Aorta (tissue), 5 donors: ENCODE measurements at places on chromosomes 12 and 14.
A peak's percentile ranks its signal among the peaks of the same experiment; 100 is the strongest.

- DNase-seq = no peak
These were observed 61.8 kb downstream of the TESC start for GRCh38 chr12:117037289-117038022.

DNA sequence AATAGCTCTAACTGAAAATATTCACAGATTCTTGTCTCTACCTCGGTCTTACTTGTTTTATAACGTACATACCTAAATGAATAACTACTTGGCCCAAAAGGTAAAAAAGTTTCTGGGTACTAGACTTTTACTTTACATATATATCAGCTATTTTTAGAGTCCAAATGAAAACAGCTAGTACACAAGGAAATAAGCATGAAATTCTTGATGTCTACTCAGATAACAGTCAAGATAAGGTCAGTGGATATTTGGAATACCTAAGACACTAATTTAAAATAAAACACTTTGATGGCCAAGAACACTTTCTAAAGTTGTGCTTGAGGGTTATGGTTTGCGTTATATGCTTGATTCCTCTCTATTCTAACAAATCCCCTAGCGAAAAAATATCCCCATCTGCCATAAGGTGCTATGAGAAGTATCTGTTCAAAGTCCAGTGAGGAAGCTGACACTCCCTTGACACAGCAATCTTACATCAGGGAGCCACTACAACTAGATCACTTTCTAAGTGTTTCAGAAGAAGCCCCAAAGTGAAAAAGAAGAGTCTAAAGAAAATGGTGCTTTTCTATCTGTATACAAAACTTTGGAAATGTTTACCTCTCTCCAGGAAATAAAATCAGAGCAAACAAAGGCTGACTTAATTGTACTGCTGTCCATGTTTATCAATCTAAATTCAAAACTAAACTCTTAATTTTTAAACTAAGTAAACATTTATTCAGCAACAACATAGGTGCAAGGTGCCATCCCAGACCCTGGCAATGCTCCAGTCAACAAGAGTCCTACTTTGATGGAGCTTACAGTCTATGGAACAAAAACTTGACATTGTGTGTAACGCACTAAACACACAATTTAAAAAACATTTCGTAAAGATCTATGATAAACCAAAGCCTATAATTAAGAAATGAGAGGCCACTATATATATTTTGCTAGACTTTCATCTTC is 11.7 kb downstream of the PTPN21 start:
- no peak for DNase-seq

DNA sequence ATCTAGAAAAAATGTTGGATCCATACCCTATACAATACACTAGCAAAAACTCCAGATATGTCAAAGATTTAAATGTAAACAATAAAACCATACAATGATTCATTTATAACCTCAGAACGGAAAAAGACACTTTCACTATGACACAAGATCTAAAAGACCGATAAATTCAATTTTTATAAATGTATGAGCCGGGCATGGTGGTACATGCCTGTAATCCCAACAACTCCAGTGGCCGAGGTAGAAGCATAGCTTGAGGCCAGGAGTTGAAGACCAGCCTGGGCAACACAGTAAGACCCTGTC is 2.5 kb upstream of the SOS2 start:
- DNase-seq = no peak

DNA sequence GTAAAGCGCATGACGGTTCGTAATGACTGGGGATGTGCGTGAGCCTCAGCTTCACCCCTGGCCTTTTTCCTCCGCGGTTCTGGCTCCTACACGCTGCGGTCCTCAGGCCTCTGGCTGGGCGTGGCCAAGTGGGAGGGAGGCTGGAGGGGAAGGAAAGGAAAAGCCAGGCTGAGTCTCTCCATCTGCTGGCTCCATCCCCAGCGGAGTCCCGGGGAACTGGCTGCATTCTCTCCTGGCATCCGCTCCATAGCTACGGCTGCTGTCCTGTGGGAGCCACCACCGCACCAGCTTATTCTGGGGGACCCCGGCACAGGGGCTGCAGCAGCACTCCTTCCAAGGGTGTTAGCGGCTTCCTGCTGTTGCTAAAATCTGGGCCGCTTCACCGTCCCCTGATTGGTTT is 68.2 kb upstream of the SLC24A4 start:
- peak; percentile 76 for DNase-seq

GRCh38 chr12:52874573-52875435 is 26.0 kb upstream of the KRT78 start:
- no peak for DNase-seq

- no peak for DNase-seq
These were observed 46.0 kb upstream of the PLBD1 start for GRCh38 chr12:14613718-14614117.

- DNase-seq = no peak
These were observed 142.3 kb upstream of the ARHGAP5 start for GRCh38 chr14:31934767-31935266.

DNA sequence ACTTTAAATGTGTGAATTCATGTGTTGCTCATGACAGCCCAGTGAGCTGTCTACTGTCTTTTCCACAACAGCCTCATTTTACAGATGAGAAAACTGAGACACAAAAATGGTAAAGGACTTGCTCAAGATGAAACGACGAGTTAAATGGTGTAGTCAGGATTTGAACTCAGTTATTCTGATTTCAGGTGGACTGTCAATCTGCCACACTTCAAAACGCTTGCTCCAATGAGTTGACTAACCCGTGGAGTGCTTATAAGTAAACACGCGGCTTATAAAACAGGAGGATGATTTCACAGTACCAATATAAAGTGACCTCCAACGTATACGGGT is 652 bp upstream of the POLE2 start:
- no peak for DNase-seq

DNA sequence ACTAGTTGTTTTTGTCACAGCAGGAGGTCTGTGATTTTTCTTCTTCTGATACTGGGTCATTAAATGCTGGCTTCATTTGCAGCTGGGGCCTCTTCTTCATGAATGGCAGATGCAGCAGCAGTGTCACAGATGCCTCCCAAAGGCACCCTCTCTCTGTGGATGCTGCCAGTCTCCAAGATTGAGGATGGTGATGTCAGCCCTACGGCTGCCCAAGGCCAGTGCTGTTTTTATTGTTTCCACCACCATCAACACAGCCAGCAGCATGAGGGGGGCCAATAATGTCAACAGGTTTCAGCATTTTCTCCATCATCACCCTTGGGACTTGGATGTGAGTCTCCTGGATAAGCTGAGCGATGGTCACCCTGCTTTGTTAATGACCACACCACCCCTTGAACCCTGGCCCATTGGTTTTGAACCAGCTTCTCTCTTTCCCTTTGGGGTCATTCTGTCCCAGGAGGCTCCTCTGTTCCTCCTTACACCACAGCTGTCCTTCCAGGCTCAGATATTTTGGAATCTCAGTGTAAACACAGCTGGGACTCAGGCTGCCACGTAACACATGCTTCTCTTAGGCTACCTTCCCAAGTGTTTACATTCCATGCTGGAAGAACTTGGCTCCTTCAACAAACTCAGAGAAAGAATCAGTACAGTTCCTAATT is 151.7 kb upstream of the DDHD1 start:
- no peak for DNase-seq

- no peak for DNase-seq
These were observed 7.5 kb downstream of the RIN3 start for GRCh38 chr14:92521058-92521415.

DNA sequence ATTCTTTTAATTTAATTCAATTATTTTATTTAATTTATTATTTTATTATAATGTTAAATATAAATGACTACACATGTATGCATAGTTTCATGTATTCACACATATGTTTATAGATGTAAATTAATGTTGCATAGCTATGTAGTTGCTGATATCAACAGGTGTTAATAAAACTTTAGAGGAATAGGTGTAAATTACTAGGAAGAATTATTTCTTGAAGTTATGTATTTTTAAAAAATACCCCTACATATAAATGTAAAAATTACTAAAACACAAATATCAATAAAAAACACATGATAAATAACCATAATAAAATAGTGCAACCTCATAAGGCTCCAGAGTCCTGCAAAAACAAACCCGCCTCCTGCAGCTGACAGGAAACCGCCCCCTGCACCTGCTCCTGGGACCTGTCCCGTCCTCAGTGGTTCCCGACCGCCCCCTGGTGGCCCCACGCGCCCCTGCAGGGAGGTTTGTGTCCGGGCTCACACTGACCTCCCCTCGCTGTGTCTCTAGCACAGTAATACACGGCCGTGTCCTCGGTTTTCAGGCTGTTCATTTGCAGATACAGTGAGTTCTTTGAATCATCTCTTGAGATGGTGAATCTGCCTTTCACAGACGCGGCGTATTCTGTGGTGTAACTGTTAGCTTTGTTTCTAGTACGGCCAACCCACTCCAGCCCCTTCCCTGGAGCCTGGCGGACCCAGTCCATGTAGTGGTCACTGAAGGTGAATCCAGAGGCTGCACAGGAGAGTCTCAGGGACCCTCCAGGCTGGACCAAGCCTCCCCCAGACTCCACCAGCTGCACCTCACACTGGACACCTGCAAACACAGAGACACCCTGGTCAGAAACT is 1264.0 kb downstream of the TMEM121 start:
- peak; percentile 82 for DNase-seq

DNA sequence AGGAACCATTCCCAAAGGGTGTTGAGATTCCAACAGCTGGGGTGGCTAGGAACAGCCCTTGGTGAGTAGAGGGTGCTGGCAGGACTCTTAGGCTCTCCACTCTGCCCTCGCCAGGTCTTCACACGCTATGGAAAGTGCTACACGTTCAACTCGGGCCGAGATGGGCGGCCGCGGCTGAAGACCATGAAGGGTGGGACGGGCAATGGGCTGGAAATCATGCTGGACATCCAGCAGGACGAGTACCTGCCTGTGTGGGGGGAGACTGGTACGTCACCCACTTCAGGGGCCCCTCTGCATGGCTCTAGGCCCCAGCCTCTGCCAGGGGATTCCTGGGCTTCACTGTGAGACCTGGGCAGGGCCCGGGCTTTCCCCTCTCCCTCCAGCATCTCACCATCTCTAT is 8.0 kb upstream of the SMARCD1 start:
- DNase-seq = peak; percentile 43

DNA sequence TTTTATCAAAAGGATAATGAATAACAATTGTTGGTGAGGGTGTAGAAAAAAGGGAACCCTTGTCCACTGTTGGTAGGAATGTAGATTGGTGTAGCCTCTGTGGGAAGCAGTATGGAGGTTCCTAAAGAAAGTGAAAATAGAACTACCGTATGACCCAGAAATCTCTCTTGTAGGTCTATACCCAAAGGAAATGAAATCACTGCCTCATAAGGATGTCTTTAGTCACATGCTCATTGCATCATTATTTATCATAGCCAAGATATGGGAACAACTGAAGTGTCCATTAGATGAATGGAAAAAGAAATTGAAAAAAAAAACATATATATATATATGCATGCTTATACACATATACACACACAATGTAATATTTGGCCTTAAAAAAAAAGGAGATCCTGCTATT is 158.8 kb upstream of the NPAS3 start:
- no peak for DNase-seq

GRCh38 chr14:96502621-96503305 is 581 bp downstream of the PAPOLA start:
- DNase-seq = peak; percentile 83

DNA sequence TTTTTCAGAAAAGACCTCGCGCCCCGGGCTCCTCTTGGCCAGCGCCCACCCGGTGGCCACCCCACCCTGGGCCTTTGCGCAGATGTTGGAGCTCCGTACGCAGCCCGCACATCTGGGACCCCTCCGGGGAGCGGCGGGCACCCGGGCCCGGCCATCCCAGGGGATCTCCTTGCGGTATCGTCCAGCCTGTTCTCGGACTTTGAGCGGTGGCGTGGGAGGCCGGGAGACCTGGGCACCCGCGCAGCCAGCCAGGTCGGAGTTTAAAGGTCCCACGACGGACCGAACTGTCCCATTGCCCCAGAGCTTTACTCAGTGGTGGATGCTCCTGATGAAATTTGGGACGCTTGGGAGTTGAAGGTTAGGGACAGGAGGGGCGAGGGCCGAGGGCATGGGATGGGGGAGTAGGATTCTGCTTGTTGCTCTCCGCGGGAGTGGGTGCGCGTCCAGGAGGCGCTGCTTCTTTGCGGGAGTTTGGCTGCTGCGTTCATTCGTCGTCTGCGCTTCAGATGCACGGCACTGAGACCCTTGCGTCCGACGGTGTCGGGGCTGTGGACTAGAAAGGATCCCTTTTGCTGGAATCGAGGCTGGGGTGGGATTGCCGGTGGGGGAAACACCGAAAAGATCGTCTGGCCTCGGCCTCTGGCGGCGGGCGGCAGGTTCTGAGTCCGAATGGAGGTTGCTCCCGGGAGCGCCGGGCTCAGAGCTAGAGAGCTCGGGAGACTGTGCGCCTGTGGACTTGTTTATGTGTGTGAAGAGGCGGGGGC is 1.4 kb downstream of the NTF3 start:
- DNase-seq = no peak

- no peak for DNase-seq
These were observed 42.0 kb upstream of the BMAL2 start for GRCh38 chr12:27290501-27291168.

- DNase-seq = peak; percentile 71
These were observed 825 bp downstream of the DHH start for GRCh38 chr12:49093792-49094159.

DNA sequence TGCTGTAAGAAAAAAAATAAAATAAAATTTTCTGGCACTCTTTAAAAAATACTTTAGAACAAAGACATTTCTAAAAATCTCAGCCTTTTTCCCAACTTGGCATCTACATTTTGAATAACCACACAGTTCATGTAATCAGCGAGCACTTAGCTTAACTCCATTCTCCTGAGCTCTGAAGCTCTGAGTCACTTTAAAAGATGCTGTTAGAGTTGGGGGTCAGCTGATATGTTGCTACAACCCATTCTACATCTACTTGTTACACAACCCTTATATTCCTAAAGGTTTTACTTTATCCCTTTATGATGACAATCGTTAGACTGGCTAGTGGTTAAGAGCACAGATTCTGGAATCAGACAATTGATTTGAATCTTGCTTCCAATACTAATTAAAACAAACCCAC is 48.3 kb downstream of the SLC41A2 start:
- DNase-seq = no peak

GRCh38 chr12:88951860-88952561 is 371.7 kb upstream of the KITLG start:
- DNase-seq = no peak

GRCh38 chr12:53664936-53665335 is 10.9 kb downstream of the ATP5MC2 start:
- no peak for DNase-seq

- DNase-seq = no peak
These were observed 432.1 kb downstream of the C12orf50 start for GRCh38 chr12:87597114-87597513.

GRCh38 chr12:104576980-104577580 is 120.3 kb downstream of the CHST11 start:
- DNase-seq = no peak

DNA sequence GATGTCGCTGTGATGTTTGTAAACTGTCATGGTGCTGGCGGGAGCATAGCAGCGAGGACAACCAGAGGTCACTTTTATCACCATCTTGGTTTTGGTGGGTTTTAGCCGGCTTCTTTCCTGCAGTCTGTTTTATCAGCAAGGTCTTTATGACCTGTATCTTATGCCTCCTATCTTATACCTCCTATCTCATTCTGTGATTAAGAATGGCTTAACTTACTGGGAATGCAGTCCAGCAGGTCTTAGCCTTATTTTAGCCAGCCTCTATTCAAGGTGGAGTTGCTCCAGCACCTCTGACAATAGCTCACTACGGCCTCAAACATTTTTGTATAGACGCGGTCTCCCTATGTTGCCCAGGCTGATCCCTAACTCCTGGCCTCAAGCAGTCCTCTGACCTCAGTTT is 53.7 kb downstream of the B4GALNT3 start:
- DNase-seq = no peak
